ENCODE measurements at places on chromosomes 13 and 19.

DNA sequence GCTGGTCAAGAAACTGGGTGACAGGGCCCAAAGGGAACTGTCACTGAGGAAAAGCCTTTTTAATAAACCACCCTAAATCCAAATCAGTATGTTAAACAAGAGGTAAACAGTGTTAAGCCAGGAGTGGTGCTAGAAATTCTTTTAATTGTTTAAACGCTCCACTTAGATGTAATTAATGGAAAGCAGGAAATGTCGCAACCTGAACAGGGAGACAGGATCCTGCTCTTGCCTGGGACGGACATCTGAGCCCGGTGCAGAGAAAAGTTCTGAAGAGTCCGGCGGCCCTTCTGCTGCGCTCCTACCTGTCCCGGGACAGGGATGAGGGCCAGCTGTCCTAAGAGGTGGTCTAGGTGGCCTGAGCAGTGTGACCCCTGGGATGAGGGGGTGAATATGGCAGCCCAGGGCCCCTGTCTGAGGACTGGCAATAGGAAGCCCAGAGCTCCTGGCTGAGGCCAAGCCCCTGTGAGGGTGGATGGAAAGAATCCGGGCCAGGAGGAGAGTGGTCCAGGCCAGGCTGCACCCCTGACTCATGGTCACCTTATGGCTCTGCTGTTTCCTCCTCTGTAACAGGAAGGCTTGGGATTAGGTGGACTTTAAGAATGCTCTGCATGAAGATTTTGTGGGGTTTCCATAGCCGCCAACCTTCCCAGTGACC is 112.8 kb upstream of the GJB6 start:
- no peak for DNase-seq

DNA sequence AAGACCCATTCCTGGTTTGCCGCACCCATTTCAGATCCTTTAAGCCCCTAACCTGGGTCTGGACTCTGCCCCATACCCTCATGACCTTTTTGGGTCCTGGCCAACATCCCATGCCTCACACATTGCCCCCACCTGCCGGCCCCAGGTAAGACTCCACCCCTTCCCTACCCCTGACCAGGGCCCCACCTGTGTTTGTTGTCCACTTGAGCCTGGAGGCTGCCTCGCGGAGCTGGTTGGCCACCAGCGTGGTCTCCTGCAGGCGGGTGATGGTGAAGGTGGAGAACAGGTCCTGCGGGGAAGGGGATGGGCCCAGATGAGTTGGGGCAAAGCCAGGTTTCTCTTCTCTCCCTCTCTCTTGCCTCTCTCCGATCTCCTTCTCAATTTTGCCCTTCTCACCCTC is 19.5 kb downstream of the MAN2B1 start:
- DNase-seq: no peak

GRCh38 chr19:6287269-6287885 is 7.6 kb upstream of the MLLT1 start:
- DNase-seq: no peak

- DNase-seq: no peak
These were observed 6.5 kb upstream of the DOCK6 start for GRCh38 chr19:11268783-11269267.

DNA sequence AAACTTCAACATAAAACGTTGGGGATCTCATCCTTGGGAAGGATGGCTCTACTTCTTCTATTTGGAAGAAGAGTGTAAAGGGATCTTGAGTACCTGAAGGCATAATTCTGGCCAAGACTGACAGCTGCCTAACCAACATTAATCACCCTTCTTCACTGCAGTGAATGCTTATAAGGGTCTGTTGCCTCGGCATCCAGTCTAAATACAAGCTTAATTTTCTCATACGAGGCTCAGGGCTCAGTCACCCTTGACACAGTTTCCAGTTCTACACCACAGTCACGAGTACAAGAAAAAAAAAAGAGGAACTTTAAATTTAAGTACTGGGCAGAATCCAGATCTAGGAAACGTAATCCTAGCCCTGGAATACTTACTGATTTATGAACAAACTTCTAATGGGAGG is 9.0 kb downstream of the FPR3 start:
- DNase-seq: no peak

GRCh38 chr13:98582947-98583346 is 6.0 kb upstream of the STK24 start:
- DNase-seq: no peak

DNA sequence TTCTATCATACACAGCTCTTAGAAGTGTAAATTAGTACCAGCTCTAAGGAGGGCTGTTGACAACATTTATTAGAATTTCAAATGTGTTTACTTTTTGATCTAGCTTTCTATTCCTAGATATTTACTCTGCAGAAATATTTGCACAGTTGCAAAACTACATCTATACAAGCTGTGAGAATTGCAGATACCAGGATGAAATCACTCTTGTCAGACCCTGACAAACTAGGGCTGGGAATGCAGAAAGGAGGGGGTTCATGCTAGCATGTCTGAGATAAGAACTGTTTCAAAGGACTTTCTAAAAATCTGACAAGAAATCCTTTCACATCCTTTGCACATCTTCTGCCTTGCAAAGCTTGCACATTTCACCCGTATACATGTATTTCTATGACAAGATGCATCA is 11.8 kb upstream of the PABPC3 start:
- no peak for DNase-seq

- DNase-seq: no peak
These were observed 1719.5 kb upstream of the MIR17HG start for GRCh38 chr13:89627996-89628395.

DNA sequence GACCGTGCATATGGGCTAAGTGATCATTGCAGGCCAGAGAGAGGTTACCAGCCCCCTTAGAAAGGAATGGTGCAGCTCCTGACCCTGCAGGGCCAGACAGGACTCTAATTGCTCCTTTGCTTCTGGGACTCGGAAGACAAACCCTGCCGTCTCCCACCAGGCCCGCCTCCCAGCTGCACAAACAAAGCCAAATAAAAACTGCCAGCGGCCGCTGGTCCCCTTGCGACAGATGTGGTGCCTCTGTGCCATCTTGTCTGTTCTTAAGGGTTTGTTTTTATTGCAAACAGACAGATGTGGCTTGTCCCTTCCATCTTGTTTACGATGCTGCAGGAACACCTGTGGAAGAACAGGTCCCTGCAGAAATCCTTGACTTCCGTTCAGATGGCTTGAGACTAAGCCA is 434.4 kb upstream of the TSHZ3 start:
- DNase-seq: no peak

- no peak for DNase-seq
These were observed 12.5 kb downstream of the ALG5 start for GRCh38 chr13:36986462-36987240.

DNA sequence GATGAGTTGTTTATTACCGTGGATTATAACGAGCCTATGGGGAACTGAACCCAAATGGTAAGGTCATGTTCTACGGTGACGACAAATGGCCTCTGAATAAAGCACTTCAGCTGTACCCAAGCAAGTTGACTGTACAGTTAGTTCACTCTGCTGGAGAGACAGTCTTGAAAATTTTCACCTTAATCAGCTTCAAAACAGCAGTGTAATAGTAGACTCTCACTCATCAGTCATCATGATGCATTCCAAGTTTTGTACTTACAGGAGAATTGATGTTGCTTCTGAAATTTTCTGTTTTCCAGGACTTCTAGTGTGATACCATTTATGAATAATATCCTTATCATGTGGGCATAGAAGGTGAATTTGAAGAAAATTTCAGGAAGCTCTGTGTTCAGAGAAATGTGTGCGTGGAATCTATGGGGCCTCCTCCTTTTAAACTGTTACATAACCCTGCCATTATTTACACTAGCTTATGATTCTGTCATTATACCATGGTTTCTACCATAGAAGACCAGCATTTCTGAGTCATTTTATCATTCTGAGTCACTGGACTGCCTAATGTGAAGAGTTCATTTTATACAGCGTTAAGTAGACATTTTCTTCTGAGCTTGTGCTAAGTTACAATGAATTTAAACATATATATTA is 96.9 kb downstream of the WDFY2 start:
- DNase-seq: no peak

- DNase-seq: no peak
These were observed 27.3 kb upstream of the SLC7A10 start for GRCh38 chr19:33252971-33253370.

GRCh38 chr19:6861683-6862286 is 25.6 kb upstream of the ADGRE1 start:
- DNase-seq: no peak

- DNase-seq: no peak
These were observed 30.4 kb downstream of the ANKRD10 start for GRCh38 chr13:110884517-110884916.

DNA sequence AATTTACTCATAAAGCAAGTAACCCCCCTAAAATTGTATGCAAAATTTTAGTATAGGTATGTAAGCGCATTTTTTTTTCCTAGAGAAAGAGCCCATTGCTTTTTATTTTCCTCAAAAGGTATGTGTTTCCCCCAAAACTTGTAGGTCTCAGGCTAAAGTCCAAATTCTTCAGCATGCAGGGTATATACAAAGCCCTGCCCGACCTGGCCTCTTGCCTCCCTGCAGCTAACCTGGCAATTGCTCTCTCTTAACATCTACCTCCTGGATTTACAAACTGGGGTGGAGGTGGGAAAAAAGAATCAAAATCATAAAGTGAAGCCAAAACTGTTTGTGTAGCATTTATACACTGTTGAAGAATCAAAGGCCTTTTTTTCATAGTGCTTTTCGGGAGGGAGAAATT is 107.8 kb downstream of the KCNRG start:
- DNase-seq: no peak

- DNase-seq: no peak
These were observed 2.1 kb downstream of the MVB12A start for GRCh38 chr19:17421942-17422341.

- no peak for DNase-seq
These were observed 84.6 kb downstream of the ATP11A start for GRCh38 chr13:112774448-112774792.

DNA sequence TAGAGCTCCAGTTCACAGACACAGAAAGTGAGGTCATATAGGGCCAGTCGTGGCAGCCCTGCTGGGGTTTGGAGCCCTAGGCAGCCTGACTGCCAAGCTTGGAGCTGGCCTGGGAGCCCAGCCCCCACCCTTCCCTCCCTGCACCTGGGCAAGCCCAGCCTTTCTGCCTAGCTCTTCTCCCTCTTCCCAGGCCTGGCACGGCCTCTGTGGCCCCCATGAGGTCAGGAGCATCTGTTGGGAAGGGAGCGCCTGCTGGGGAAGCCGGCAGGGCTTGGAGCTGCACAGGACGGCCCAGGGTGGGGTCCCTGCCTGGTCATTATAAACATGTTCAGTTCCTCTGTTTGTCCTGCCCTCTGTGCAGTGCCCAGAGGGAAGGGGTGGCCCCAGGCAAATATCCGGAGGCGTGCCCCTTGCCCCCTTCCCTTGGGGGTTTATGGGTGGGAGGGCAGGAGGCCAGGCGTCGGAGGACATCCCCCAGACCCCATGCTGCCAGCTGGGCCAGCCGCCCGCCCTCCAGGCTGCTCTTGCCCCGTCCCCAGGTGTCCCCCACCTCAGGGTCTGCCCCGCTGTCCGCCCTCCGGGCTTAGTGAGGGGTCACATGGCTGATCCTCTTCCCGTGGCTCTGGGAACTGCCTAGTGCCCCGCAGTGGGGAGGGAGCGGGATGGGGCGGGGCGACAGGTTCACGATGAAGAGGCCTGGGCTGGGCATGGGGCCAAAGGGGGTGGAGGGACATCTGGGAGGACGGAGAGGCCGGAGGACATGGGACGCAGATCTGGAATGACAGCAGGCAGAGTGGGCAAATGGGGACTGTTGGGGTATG is 30.0 kb upstream of the NCCRP1 start:
- no peak for DNase-seq

DNA sequence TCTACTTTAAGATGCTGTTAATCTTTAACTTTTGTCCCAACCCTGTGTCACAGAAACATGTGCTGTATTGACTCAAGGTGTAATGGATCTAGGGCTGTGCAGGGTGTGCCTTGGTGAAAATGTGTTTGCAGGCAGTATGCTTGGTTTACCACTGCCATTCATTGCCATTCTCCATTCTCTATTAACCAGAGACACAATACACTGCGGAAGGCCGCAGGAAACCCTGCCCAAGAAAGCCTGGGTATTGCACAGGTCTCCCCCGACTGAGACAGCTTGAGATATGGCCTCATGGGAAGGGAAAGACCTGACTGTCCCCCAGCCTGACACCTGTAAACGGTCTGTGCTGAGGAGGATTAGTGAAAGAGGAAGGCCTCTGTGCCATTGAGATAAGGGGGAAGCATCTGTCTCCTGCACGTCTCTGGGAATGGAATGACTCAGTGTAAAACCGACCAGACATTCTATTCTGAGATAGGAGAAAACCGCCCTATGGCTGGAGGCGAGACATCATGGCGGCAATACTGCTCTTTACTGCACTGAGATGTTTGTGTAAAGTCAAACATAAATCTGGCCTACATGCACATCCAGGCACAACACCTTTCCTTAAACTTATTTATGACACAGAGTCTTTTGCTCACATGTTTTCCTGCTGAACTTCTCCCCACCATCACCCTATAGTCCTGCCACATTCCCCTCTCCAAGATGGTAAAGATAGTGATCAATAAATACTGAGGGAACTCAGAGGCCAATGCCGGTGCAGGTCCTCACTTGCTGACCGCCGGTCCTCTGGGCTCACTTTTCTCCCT is 13.1 kb upstream of the ZNF888 start:
- no peak for DNase-seq

GRCh38 chr19:5046339-5047039 is 77.6 kb downstream of the KDM4B start:
- no peak for DNase-seq

GRCh38 chr13:37608750-37609339 is 10.3 kb upstream of the POSTN start:
- DNase-seq: no peak

DNA sequence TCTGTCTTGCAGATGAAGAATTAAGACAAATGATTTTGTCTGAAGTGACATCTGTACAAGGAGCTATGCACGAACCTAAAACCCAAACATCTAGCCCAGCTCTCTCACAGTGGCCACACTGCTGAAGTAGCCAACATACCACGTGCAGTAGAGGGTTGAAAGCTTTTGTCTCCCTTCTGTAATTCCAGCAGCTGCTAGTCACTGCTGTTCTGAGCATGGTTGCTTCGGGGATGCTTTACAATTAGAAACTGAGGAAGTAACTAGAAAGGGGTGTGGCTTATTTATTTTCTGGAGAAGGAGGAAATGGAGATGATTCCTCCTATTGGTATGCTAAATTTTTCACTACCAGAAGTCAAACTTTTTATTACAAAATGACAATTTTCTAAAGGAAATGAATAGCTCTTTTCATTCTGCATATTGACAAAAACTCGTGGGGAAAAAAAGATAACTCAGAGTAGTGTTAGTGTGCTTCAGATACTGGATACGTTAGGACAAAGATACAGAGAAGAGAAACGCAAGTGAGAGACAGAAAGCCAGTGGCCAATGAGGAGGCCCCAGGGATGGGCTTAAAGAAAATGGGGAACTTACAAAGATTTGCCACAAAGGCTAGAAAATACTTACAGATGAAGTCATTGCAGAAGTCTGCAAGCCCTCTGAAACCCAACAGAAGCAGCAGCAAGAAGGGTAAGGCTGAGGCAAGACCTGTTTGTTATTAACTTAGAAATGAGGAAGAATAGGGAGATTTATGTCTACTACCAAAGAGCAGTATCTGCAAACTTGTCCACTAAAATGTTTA is 192.7 kb upstream of the MIR17HG start:
- no peak for DNase-seq

- no peak for DNase-seq
These were observed 95.7 kb upstream of the AKAP11 start for GRCh38 chr13:42176294-42176693.

- no peak for DNase-seq
These were observed 647 bp downstream of the RNF225 start for GRCh38 chr19:58395979-58396627.

GRCh38 chr13:36476661-36477060 is 44.4 kb downstream of the CCNA1 start:
- no peak for DNase-seq
